ENCODE measurements at places on chromosomes 5 and 9. TPM values are rescaled to one million over a fixed set of nuclear protein-coding genes. Genes with fewer than 3 reads are reported as not detected.
A peak's percentile ranks its signal among the peaks of the same experiment; 100 is the strongest.

ERCC6L2 gene
- total RNA-seq: 33.1 TPM

PROP1 gene
- not detected for total RNA-seq

ANKRD18A gene
- total RNA-seq: 0.11 TPM

GRCh38 chr9:137220317-137221094, 1.5 kb downstream of the RNF208 start:
- peaks cover 16% of the 10 kb centered on the region for H3K4me1 ChIP-seq
- DNase-seq: no peak
- H3K4me3 ChIP-seq: peak overlapping the region; percentile 55
- H3K27ac ChIP-seq: no peak overlapping the region
- H3K36me3 ChIP-seq: no peaks in the 10 kb centered on the region

- no peak overlapping the region for H3K4me3 ChIP-seq
- no peaks in the 10 kb centered on the region for H3K27me3 ChIP-seq
- no peak overlapping the region for H3K27ac ChIP-seq
- no peaks in the 10 kb centered on the region for H3K4me1 ChIP-seq
- DNase-seq: no peak
- H3K36me3 ChIP-seq: no peaks in the 10 kb centered on the region
These were observed 2007.1 kb downstream of the EFNA5 start for GRCh38 chr5:105663671-105664070.

DNA sequence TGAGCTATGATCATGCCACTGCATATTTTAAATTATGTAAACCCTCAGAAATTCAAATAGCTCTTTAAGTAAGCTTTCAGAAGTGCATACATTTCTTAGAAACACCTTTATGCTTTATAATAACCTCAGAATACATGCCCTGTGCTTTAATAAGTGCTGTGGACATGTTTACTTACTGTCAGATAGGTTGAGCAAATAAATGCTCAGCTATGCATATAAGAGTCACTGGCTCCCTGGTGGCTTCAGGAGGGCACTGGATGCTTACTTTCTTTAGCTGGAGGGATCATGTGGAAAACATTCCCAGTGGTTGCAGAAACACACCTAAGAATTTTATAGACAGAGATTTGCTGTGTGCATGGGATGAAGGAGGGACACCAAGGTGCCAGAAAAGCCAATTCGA, 74.4 kb downstream of the PDE6A start:
- no peak overlapping the region for H3K4me3 ChIP-seq
- no peak for DNase-seq
- no peak overlapping the region for H3K27ac ChIP-seq
- H3K27me3 ChIP-seq: peaks cover 3% of the 10 kb centered on the region

- no peaks in the 10 kb centered on the region for H3K27me3 ChIP-seq
- DNase-seq: no peak
- H3K4me1 ChIP-seq: no peaks in the 10 kb centered on the region
- H3K27ac ChIP-seq: no peak overlapping the region
- H3K4me3 ChIP-seq: no peak overlapping the region
- no peaks in the 10 kb centered on the region for H3K36me3 ChIP-seq
These were observed 403.9 kb downstream of the ZNF608 start for GRCh38 chr5:124342584-124342983.

DNA sequence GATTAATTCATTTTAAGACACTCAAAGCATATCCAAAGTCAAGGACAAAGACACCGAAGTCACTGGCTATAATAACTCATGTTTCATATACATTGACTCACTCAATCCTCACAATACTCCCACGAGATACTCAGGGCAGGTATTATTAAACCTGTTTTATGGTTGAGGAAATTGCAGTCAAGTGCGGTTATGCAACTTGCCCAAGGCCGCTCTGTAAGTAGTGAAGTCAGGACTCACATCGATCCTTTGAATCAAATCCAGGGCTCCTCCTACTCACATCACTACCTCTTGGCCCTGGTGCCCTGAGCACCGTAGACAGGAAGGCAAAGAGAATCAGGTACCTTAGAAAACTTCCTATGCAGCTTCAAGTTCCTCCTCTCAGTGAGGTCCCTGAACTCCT, 87.8 kb upstream of the APC start:
- H3K4me3 ChIP-seq: no peak overlapping the region
- H3K4me1 ChIP-seq: no peaks in the 10 kb centered on the region
- H3K27ac ChIP-seq: no peak overlapping the region
- no peaks in the 10 kb centered on the region for H3K36me3 ChIP-seq

Data from activated CD8-positive, alpha-beta T cell treated with anti-CD3 and anti-CD28 coated beads, Interleukin-2, amount 10 ng/mL, durations not matched to agents 7 days and 5 days (primary cell).